Cardiac fibroblast (primary cell): ENCODE measurements at places on chromosomes 3 and 15.

- peak; percentile 31 for DNase-seq
These were observed 116.1 kb downstream of the PCCB start for GRCh38 chr3:136366289-136366688.

GRCh38 chr3:109432833-109433232 lies 95.5 kb upstream of the DPPA4 start:
- no peak for DNase-seq

- DNase-seq, result no peak
These were observed 17.3 kb upstream of the ATG7 start for GRCh38 chr3:11254876-11255275.

- DNase-seq, result peak; percentile 65
These were observed 754.1 kb downstream of the NR2F2 start for GRCh38 chr15:97084650-97085049.

DNA sequence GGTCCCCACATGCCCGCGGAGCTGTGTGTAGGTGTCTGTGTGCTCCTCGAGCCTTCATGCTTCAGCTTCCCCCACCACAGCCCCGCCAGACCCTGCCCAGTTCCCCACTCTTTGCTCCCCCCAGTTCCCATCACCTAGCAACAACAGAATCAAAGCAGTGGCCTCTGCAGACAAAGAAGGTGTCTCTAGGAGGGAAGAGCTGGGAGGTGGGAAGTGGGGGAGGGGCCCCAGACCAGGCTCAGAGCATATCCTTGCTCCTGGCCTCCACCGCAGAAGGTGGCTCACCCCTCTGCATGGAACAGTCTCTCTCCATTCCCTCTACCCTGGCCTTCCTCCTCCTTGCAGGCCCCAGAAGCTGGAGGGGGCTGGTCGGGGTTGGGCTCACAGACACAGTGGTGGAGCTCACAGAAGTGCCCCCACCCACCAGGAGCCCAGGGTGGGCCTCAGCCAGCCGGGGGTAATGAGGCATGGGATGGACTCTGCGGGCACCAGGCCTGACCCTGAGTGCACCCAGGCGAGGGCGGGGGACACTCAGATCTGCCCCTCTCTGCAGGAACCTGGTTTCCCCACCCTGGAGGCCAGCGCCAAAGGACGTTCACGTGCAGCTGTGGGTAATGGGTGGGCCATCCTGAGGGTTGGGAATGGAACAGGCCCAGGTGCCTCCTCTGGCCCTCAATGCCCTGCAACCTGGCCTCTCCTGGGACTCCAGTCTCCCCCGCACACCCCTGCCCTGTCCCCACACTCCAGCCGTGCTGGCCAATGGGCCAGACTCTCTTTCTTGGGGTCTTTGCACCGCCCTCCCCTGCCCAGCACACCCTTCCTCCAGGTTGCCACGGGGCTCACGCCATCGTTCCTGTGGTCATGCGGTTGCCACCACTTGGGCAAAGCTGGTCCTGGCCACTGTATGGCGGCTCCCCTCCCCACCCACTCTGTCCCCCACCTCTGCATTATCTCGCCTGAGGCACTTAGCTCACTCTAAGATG lies 53.4 kb downstream of the TPRA1 start:
- DNase-seq, result no peak

GRCh38 chr3:128089135-128089534 lies 34.5 kb downstream of the RUVBL1 start:
- no peak for DNase-seq
